ENCODE measurements at places on chromosomes 4 and X. TPM values are rescaled to one million over a fixed set of nuclear protein-coding genes. Genes with fewer than 3 reads are reported as not detected.

The H2BW2 gene
- total RNA-seq, result not detected

The PWWP3B gene
- 0.25 TPM for total RNA-seq

The CSN3 gene
- total RNA-seq, result not detected

The MAGEB4 gene
- not detected for total RNA-seq

The CHRDL1 gene
- 33.1 TPM for total RNA-seq

The GPR119 gene
- total RNA-seq, result 0.31 TPM

The SLC26A1 gene
- 1.6 TPM for total RNA-seq

The EMCN gene
- total RNA-seq, result 2.5 TPM

The INTU gene
- 3.4 TPM for total RNA-seq

The UPF3B gene
- total RNA-seq, result 7.9 TPM

The ETNPPL gene
- not detected for total RNA-seq

The HSFX4 gene
- not detected for total RNA-seq

The PPID gene
- 16.4 TPM for total RNA-seq

The PDE5A gene
- 53.6 TPM for total RNA-seq

The RTL5 gene
- total RNA-seq, result 1.0 TPM

GRCh38 chr4:72557021-72557420 lies 12.0 kb downstream of the ADAMTS3 start:
- DNase-seq, result no peak

DNA sequence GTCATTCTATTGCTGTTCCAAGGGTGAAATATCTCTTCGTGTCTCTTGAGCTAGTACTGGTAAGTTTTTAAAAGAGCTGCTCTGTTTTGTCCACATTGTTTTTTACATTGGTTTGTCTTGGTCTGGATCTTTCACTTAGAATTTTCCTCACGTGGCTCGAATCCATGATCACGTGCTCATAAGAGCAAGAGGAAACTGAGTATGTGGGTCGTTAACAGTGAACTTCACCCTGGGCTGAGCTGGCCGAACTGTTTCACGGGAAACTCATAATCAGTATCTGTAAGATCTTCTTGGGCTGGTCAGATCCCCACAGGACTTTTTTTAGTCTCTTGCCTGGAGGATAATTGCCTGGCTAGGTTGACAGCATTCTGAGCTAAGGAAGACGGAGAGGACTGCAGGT lies 77.8 kb upstream of the HELT start:
- no peak for DNase-seq

DNA sequence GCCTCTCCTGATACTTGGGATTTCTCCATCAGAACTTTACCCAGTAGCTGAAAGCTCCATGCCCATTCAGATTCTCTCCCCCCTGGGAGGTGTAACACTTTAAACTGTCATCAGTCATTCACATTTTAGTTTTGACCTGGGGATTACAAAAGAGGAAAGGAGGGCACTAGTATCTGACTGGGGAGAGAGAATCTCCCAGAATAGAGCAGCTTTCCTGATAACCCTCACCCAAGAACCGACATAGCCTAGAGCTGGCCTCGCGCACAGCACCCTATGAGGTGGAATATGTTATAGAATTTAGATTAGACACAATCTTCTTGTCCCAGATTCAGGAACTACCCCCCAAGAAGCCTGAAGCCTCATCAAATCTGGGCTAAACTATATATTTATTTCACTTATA lies 950.2 kb upstream of the TENM3 start:
- DNase-seq, result no peak

DNA sequence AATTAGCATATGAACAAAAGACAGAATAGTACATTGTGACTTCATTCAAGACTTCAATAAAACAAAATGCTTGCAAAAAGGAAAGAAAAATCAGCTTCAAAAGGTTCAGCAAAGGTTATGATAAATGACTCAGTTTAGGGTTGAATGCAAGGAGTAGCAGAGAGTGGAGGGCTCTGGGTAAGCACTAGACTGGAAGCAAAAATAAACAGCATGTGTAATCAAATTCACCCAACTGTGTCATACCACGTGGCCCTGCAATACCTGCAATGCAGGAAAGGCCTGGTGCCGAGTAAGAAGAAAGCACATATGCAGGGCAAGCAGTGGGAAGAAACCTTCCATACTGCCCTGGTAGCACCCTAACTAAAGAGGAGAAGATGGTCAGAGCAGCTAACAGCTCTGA lies 88.7 kb downstream of the ATP11C start:
- no peak for DNase-seq

- DNase-seq, result peak; percentile 49
Observed at GRCh38 chrX:119118780-119119395, 8.7 kb downstream of the KIAA1210 start.

DNA sequence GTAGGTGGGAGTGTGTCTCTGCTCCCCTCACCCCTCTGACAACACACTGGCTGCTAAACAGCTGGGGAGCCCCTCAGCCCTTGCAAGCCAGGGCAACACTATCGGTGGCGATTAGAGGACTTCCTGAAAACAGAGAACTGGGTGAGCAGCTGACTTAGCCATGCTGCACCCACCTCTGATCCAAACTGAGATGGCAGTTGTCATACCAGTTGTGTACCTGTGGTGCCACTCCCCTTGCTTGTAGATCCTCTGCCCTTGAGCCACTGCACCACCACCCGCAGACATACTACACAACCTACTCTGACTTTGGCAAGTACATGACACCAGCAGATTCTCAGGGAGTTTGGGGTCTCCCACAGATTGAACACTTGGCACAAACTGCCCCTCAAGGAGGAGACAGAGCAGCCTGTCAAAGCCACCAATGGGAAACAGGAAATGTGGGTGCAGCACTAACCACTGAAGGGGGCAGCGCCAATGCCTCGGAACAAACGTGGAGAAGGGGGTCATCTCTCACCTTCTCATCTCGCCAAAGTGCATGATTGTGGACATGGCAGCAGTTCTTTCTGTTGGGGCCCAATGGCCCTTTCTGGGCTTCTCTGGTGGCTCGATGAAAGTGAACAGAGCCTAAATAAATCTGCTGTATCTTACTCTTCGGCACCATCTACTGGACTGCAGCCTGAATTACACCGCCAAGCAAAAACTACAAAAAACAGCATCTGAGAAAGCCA lies 119.8 kb downstream of the NEK1 start:
- no peak for DNase-seq

DNA sequence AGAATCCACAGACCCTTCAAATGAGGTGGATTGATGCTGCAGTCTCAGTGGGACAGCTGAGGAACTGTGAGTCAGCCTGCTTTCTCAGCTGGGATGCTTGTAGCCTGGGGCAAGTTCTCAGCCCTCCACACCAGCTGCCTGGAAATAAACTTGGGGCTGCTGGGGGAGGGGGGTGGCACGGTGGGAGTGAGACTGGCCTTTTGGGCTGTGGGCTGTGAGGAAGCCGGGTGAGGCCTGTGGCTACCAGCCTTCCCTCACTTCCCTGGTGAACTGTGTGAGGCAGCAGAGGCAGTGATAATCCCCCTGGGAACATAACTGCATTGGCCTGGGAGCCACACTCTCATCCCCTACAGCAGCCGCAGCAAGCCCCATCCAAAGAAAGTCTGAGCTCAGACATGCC lies 114.5 kb upstream of the GUCY1A1 start:
- DNase-seq, result no peak

DNA sequence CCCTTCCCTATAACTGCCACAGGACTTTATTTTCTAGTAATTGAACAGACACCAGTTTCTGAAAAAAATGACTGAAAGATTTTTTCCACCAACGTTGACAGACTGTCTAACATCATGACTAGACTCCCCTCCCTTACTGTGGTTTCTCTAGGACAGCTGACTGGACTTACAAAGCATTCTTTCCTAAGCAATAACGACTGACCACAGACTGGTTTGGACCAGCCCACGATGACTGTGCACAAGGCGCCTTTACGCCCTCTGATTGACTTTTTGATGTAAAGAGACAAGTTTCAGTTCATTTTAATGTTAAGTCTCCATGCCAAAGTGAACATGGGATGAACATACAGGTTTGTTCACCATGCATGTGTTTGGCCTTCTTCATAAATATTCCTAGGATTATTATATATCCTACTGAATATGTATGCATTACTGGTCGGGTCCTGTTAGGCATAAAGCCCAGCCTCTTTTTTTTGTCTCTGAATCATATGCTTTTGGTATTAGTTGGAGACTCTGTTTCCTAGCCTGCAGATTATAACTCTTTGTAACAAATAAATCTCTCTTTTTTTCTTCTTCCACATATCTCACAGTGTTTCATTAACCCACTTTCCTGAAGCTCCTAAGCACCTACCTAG lies 50.5 kb upstream of the UGT2B4 start:
- DNase-seq, result no peak

DNA sequence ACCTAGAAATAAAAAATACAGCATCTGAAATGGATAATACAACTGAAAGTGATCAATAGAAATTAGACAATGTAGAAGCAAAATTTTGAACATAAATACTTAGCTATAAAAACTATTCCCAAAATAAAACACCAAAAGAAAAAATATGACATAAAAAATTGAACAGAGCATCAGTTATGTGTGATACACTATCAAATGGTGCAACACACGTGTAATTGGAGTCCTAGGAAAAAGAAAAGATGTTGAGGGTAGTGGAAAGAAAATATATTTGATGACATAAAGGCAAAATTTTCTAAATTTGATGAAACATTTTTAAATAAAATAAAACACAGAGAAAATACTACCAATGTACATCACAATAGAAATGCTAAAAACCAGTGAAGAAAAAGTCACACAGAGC lies 63.1 kb downstream of the NPY2R start:
- DNase-seq, result no peak

- DNase-seq, result no peak
Observed at GRCh38 chr4:2071912-2072867, 13.1 kb downstream of the NAT8L start.

- no peak for DNase-seq
Observed at GRCh38 chr4:124918559-124919122, 206.1 kb upstream of the ANKRD50 start.

GRCh38 chr4:138875891-138876608 lies 139.5 kb upstream of the NOCT start:
- DNase-seq, result no peak

DNA sequence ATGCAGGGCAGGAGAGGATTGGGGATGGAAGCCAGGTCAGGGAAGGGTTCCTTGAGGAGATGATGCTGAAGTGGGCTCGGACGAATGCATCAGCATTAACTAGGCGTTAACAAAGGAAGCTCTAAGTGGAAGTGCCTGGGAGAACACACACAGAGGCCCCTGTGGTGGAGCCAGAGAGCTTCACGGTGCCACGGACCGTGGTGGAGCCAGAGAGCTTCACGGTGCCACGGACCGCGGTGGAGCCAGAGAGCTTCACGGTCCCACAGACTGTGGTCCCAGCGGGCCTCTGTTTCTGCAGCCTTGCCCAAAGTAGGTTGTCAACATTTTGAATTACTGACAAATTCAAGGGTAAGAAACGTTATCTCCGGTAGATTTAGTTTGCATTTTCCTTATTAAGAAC lies 48.3 kb downstream of the TRIML2 start:
- no peak for DNase-seq

- no peak for DNase-seq
Observed at GRCh38 chrX:154742613-154743012, 8.3 kb downstream of the GAB3 start.

DNA sequence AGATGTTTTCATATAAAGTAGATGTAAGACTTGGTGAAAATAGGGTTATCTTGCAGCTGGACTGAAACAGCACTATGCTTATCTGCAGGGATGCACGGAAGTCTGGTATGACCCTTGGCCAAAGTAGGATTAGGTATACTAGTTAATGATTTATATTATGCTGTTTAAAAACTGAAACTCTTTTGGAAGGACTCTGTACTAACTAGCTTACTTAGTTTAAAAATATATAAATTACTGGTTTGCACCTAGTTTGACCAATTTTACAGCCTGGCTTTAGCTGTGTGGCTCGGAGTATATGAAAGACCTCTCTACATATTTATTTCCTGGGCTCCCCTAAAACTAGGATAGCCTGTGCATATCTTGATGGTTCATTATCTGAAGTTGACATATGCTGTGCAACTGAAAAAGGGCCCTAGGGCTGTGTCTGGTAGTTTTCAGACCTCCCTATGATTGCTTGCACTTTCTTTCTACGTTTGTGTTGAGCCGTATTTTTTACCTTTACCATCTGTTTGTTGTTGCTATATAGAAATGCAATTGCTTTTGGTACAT lies 89.2 kb downstream of the TMEM144 start:
- no peak for DNase-seq

- DNase-seq, result peak; percentile 52
Observed at GRCh38 chrX:9466124-9466495, 1.3 kb downstream of the TBL1X start.

DNA sequence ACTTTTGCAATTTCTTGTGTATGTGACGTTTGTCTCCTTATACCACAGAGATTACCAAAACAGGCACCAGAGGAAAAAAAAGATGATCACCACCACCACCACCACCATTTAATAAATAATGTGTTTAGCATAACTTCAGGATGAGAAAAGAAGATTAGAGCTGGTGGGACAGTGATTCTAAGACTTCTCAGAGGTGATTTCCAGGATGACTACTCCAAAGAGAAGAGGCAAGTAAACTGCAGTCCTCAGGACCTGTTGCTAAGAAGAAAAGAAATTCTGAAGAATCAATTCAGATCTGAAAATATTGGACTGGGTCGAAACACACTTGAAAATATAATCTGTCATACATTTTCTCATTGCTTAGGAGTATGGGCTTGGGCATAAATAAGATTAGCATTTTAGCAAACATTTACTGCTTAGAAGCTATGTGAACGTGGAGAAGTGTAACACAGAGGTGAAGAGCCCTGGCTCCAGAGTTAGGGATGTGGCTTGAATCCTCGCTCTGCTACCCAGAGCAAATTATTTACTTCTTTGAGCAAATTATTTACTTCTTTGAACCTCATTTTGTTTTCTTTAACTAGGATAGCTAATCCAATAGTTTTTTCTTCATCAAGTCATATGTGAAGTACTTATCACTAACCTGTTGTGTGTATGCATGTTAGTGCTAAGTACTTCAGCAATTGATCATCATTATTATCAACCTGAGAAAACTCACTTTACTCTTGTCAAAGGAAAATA lies 10.5 kb upstream of the YTHDC1 start:
- no peak for DNase-seq

- DNase-seq, result no peak
Observed at GRCh38 chr4:126404549-126404948, 1089.8 kb downstream of the FAT4 start.

DNA sequence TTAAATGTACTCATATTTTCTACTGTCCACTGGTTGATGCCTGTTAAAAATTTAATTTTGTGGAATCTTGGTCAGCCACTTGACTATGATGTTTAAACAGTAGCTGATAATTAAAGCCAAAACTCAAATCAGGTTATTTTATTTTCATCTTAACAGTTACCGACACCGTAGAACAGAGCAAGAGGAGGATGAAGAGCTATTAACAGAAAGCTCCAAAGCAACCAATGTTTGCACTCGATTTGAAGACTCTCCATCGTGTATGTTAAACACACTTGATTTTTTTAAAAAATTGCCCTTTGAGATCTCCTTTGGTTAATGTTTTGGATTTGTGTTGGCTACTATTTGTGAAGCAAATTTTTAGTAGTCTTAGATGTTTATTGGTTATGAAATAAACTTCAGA lies 10.7 kb downstream of the SMARCA5 start:
- DNase-seq, result no peak

- DNase-seq, result no peak
Observed at GRCh38 chr4:20359692-20360091, 108.0 kb downstream of the SLIT2 start.

Data from left colon (tissue), 2 donors.